ENCODE measurements at places on chromosomes 16 and 17. TPM values are rescaled to one million over a fixed set of nuclear protein-coding genes. Genes with fewer than 3 reads are reported as not detected.

Gene DYNLRB2
- 0.76 TPM for total RNA-seq

Gene ASGR1
- 0.38 TPM for total RNA-seq

Gene ERAL1
- total RNA-seq: 50.6 TPM

Gene PERCC1
- not detected for total RNA-seq

Gene CD300LB
- total RNA-seq: not detected

Gene KRT27
- not detected for total RNA-seq

Gene CRYM
- total RNA-seq: not detected

Gene ARL5C
- total RNA-seq: 0.35 TPM

Gene SOX15
- total RNA-seq: 0.21 TPM

Gene ZNHIT3
- total RNA-seq: 45.8 TPM

Gene MYH13
- not detected for total RNA-seq

Gene NATD1
- 1.9 TPM for total RNA-seq

Data from activated CD8-positive, alpha-beta memory T cell treated with anti-CD3 and anti-CD28 coated beads, Interleukin-2, amount 10 ng/mL, durations not matched to agents 7 days and 5 days (primary cell).